Activated CD4-positive, alpha-beta T cell treated with anti-CD3 and anti-CD28 coated beads, Interleukin-2, amount 50 U/mL, for 48 hours (primary cell): ENCODE measurements at places on chromosomes 5 and 9.

- DNase-seq: no peak
Observed at GRCh38 chr5:154264549-154265196, 74.1 kb downstream of the GALNT10 start.

- no peak for DNase-seq
Observed at GRCh38 chr5:83530193-83530592, 58.6 kb downstream of the VCAN start.

GRCh38 chr5:111731638-111732037 lies 25.4 kb downstream of the NREP start:
- no peak for DNase-seq

GRCh38 chr5:45062044-45062443 lies 253.3 kb downstream of the MRPS30 start:
- no peak for DNase-seq

GRCh38 chr9:81984928-81985327 lies 3.6 kb upstream of the SPATA31D1 start:
- no peak for DNase-seq

DNA sequence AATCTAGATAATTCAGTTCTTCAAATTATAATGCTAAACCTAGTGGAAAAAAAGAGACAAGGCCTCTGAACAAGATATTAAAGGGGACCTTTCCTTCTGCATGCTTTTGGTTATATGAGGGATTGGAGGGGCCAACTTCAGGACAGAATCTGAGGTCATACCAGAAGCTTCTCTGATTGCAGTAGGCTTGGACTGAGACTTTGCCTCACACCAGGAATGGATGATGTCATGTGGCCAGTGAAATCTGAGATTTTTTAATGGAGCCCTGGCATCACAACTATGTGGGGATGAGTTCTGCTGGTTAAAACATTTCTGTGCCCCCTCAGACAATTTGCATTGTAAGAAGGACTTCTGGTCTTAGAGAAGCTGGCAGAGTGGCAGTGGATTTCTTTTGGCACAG lies 88.6 kb downstream of the ANGPTL2 start:
- DNase-seq: no peak

GRCh38 chr9:111937781-111938426 lies 41.3 kb downstream of the UGCG start:
- DNase-seq: peak; percentile 75

- peak; percentile 54 for DNase-seq
Observed at GRCh38 chr9:21031091-21031807, at the start of gene HACD4. HACD4 (minus strand) TSS chr9:21031640; CDS start chr9:21031590, 50 bp downstream.

DNA sequence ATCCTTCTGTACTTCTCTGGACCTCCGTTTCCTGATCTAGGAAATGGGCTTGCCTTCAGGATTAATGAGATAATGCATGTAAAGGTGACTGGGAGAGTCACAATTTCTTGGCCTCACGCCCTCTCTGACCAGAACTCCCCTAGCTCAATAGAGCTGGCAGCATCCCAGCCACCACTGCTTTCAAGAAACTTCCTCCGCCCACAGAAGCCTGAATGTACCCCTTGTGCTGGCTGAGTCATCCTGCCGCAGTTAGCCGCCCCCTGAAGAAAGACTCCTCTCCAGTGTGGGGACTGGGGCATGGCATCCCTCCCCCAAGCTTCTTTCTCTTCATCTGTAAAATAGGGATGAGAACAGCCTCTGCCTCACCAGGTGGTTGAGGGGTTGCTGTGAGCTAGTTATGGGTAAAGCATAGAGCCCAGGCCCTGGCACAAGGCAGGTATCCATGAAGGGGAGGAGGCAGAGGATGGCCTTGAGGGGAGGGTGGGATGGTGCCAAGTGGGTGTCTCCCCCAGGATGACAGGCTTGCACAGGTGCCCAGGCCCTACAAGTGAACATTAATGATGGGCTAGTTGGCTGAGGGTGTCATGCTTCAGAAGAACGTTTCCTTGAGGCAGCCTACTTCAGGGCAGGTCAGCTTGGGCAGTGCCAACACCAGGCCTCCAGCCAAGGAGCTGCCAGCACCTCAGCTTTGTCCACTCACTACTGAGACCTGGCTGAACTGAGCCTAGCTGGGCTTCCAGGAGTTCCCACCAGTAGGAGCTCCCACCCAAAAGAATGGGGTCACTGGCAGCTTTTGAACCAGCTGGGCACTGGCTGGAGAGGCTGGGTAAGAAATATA lies 3.4 kb downstream of the PDLIM4 start:
- peak; percentile 62 for DNase-seq

DNA sequence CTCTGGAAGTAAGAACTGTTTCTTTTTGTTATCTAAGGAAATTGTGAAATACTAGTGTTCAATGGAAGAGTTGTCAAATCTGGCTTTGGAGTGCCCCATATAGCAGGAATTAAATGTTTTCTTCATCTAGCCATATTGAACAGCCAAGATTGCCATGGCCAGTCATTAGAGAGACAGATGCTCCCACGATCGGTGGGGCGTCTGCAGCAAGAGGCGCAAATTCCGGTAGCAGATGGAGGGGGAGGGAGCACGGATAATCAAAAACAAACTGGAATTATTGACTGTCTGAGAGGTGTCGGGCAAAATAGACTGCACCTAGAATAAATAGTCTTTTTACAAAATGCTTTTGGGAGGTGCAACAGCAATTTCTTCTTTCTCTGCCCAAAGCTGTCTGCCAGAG lies 139.1 kb upstream of the FSTL4 start:
- DNase-seq: no peak

DNA sequence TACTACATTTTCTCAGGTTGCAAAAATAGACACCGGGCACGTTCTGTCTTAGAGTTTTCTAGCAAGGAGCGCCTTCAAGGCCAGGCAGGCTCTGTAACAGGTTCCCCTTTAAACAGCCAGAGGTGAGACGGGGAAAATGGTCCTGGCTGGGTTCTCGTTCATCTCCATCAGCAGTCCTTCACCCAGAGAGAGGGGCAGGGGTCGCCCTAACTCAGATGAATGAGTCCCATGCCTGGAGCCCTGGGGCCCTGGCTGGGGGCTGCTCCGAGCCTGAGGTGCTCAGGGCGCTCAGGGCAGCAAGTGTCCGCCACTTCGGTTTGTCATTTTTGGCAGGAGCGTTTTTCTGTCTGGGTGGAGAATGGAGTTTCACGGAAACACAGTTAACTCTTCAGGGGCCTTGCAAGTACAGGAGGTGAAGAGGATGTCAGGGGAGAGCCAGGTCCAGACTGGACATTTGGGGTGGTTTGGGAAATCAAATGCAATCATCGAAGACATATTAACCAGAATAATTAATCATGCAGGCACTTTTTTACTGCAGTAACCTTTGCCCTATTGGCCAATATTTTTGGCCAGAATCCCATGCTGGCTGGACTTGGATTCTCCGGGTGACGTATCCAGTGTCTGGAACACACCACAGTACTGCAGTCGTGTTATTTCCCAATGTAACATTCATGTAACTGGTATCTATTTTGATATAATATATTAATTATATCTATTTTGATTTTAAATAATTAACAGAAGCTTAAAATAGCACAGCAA lies 2.9 kb downstream of the NTNG2 start:
- DNase-seq: no peak

DNA sequence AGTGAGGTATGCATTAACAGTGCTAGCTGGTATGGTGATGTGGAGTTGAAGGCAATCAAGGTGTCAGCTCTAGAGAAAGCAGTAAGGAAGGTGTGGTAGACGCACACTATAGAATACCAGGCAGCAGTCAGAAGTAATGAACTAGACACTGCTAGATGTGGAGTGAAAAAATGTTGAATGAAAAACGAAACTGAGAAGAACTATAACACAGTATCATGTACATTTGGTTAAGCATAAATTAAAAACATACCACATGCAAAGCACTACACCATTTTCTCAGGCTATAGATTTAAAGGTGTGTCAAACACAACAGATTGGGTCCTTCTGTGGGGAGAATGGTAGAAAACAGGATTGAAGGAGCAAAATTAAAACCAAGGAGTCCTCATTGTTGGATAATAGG lies 15.4 kb downstream of the ZNF622 start:
- DNase-seq: no peak

DNA sequence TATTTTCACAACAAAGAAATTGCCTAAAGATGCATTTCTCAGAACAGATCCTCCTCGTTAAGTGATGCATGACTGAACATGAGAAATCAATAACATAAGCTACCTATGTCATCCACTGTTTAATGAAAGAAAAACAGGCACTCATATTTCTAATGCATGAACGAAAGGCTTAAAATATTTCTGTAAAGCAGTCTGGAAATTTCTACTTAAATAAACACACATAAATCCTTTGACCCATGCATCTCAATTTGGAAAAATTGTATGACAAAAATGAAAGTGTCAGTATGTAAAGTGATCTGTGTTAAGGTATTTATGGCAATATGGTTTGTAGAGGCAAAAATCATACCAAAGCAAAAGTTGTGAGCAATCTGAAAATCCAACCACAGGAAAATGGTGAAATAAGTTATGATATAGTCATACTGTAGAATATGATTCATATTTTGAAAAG lies 399.2 kb upstream of the GRAMD2B start:
- no peak for DNase-seq

DNA sequence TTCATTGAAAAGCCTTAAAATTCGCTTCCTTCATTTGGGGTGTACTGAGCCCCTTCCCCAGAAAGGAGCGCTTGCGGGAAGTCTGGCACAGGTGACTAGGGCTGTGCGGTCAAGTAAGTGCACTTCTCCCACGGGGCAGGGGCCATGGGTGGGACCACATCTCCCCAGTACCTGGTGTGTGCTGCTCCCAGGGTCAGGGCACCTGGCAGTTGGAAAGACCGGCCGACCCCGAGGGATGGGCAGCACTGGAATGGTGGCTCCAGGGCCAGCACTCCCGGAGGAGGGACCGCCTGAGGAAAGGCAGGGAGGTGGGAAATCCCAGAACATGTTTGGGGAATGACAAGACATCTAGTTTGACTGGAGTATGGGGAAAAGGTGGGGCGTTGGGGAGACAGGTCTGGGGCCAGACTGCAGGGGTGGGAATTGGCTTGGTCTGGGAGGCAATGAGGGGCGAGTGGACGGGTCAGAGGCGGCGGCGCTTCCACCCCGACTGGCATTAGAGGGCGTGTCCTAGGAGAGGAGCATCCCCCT lies 727 bp upstream of the GLIPR2 start:
- DNase-seq: no peak

- DNase-seq: no peak
Observed at GRCh38 chr5:109866051-109866450, 176.3 kb downstream of the MAN2A1 start.

DNA sequence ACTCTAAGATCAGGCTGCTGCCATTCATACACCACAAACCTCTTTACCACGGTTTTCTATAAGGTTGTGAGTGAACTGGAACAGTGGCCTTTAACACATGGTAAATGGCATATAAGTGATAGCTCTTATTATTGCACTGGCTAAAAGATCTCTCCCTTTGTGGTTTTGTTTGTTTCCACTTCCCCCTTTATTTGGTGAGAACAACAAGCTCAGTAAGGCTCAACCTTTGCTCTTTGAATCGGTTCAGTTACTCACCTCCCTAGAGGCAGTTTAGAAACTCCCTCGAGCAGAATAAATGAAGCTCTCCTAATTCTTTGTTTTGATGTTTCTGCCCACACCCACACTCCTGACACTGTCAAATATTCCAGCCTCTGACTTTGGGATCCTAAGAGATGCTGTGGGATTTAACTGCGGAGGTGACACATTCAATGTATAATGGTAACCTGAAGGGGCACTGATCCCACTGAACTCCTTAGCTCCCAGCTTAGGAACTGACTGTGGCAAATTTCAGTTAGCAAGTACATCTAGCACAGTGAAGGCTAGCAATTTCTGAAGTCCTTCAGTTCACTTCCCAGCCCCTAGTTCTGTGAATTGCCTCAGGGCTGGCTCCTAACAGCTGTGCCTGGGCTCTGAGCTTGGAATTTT lies 22.5 kb upstream of the RAD23B start:
- DNase-seq: no peak

DNA sequence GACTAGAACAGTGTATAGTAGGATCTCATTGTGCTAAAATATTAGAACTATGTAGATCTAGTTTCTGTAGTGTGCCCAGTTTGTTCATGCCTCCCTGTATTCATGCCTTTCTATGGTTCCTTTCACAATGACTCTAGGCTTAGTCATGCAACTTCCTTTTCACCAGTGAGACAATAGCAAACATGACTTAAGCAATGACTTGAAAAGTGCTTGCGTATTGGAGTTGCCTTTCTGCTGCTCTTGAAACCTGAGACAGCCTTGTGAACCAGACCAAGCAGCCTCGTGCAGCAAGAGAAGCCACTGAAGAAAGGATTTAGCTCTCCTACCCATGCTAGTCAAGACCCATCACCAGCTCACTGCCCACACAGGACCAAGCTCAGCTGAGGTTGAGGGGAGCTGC lies 294.5 kb upstream of the TAS2R1 start:
- no peak for DNase-seq

DNA sequence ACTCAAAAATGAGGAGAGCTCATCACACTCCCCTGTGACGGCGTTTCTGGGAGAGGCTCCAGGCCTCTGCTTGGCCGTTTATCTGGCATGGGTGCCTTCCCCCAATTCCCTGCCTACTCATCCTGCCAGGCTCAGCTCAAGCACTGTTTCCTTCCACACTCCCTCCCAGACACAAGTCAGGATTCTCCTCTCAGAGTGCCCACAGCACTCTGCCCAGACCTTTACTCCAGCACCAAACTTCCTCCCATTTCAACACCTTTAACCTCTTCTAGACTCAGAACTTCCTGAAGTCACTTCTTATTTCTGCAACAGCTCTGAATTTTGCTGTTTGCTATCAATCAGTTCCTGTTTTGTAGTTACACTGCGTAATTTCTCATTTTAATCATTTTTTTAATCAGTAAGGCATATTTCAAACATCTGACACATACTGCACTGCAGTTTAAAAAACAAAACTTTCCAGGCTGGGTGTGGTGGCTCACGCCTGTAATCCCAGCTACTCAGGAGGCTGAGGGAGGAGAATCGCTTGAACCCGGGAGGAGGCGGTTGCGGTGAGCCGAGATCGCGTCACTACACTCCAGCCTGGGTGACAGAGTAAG lies 16.0 kb downstream of the TRMO start:
- DNase-seq: peak; percentile 46

GRCh38 chr9:95764533-95765319 lies 110.8 kb upstream of the ERCC6L2 start:
- DNase-seq: no peak

DNA sequence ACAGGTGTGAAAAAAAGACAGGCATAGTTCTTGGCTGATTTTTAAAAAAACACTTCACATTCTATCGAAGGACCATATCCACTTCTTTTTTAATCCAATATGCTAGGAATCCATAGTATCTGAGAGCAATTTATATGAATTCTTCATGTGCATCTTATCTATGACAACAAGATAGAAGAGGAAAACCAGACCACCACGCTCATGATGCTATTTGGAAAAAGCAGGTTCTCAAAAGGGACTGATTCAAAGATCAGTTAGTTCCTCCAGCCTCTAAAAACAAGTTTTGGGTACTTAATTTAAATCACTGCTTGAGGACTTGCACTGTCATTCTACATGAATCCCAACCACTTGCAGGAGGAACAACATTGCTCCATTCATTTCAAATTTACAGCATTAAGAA lies 6.3 kb downstream of the MEF2C start:
- DNase-seq: no peak

- DNase-seq: no peak
Observed at GRCh38 chr5:67081261-67081660, 115.3 kb downstream of the CD180 start.

GRCh38 chr5:72651779-72652178 lies 144.6 kb upstream of the ZNF366 start:
- no peak for DNase-seq

- DNase-seq: peak; percentile 41
Observed at GRCh38 chr5:52915176-52915875, 73.8 kb upstream of the ITGA2 start.

- no peak for DNase-seq
Observed at GRCh38 chr5:33692980-33693379, 198.8 kb downstream of the ADAMTS12 start.
